ENCODE measurements at places on chromosomes 12 and 14.
A peak's percentile ranks its signal among the peaks of the same experiment; 100 is the strongest.

- no peak for DNase-seq
These were observed 702.8 kb downstream of the VRK1 start for GRCh38 chr14:97499790-97500481.

- no peak for DNase-seq
These were observed 12.1 kb upstream of the KRT77 start for GRCh38 chr12:52715416-52715815.

DNA sequence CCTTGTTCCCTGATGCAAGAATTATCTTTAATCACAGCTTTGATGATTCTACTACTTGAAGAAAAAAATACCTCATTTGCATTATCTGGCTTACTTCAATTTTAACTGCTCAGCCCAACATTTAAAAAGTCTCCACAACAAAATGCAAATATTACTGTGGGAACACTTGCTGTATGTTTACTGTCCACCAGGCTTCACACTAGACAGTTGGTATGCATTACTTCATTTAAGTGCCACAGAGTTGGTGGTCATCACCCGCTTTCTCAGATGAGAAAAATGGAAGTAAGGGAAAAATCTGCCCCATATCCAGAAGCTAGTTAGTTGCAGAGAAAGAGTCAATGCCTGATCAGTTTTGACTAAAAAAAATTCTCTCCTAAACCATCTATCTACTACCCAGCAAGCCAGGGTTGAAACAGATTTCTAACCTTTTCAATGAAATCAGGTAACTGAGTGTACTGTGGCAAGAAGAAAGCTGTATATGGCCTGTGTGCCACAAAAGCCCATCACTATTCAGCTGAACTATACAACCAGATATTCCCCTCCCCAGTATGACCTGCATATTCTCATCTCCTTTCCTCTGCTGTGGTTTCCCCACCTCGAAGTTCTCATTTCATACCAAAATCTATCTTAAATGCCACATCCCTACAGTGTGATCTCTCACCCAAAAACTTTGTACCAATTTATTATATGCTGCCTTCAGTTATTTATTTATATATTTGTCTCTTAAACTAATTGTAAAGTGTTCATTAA lies 90.3 kb downstream of the ATP2B1 start:
- DNase-seq, result no peak

DNA sequence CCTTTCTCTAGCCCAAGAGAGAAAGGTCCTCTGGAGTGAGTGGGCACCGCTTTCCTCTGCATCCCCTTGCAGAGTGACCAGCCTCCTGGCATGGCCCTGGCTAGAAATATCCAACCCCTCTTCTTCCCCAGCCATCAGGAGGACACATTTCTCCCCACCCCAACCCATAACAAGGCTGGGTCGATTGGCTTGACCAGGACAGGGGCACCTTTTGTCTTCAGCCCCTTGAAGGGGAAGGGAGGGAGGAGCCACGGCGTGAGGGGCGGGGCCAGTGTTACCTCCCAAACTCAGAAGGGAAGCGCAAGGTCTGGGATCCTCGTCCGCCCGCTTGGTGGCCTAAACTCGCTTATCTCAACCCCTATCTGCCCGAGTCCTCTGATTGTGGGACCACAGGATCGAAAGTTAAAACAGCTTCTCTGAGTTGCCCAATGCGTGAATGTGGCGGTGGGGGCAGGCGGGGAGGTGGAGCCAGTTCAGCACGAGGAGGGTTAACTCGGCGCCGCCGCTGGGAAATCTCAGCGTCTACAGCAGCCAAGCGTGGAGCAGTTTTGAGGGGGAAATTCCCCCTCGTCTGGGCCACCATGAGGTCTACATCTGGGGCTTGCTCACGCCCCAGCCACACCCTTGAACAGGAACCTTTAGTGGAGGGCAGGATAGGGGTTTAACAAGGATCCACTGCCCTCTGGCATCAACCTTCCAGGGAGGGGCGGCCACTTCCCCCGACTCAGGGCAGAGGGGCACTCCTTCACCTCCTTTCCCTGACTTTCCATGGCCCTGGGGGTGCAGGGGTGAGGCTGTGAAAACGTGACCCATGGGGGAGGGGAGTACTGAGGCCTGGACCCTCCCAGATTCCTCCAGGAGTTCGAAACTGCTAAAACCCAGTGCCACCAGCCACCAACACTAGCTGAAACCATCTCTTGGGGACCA lies 795 bp downstream of the STAT6 start:
- peak; percentile 54 for DNase-seq

GRCh38 chr14:33726685-33727084 lies 224.2 kb downstream of the EGLN3 start:
- no peak for DNase-seq

- DNase-seq, result no peak
These were observed 22.5 kb upstream of the PTGDR start for GRCh38 chr14:52244997-52245396.

DNA sequence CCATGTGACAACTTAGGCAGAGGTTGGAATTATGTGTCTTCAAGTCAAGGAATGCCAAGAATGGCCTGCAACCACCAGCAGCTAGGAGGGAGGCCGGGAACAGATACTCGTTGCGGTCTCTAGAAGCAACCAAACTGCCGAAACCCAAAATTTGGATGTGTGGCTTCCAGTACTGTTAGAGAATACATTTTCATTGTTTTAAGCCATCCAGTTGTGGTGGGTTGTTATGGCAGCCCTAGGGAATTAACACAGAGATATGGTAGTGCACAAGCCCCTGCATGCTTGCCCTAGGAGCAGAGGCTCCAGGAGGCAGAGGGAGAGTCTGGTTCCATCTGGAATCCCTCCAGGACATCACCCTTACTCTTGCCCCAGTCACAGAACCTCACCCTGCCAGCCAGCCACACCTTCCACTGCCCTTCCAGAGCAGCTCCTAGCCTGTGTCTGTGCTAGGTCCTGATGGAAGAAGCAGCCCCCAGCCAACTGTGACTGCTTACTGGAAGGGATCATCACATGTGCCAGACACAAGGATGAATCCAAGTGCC lies 19.5 kb downstream of the PITPNM2 start:
- DNase-seq, result no peak

DNA sequence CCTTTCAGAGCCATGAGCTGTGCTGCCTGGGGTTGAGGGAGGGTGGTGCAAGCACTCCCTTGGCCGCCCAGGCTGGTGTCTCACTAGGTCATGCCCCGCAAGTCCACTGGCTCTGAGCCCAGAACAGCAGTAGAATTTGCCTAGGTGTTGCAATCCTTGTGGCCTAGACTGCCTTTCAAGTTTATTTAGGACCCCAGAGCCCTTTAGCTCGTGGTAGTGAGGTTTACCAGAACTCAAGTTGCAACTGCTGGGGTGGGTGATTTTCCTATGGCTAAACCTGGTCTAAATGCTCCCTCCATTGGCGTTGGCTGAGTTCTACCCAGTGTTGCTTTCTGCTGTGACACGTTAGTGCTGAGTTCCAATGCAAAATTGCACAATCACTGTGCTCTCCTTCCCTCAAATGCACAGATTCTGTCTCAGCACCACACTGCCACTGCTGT lies 287.2 kb downstream of the BCAT1 start:
- no peak for DNase-seq

DNA sequence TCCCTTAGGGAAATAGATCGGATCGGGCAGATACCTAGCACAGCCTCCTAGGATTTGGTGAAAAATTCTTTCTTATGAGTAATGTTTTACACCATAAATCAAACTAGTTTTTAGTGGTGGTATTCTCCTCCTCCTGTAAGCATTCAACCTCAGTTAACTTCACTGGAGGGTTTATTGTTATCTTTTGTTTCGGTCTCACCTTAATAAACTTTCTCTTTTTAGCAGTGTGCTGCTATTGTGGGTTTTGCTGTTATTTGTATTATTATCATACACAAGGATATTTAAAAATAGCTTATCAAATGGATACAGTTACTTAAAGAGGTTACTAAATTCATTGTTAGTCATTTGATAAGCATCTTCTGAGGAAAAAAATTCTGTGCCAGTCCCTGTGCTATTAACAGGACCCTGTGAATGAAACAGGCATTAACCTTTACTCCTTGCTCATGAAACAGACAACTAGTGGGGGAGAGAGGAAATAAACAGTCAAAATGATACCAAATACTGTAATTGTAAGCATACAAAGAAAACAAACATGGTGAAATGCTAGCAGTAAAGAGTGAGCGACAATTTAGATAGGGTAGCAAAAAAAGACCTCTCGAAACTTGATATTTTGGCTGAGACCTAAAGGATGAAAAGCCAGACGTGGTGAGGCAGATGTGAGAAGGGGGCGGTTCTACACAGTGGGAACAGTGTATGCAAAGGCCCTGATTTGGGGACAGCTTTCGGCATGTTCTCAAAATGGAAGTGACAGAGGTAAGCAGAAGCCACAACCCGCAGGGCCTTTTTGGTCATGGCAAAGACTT lies 178.7 kb upstream of the SOX5 start:
- no peak for DNase-seq

GRCh38 chr12:127781336-127781735 lies 485.6 kb upstream of the TMEM132C start:
- DNase-seq, result no peak

GRCh38 chr12:81094718-81095360 lies 17.0 kb downstream of the ACSS3 start:
- no peak for DNase-seq

DNA sequence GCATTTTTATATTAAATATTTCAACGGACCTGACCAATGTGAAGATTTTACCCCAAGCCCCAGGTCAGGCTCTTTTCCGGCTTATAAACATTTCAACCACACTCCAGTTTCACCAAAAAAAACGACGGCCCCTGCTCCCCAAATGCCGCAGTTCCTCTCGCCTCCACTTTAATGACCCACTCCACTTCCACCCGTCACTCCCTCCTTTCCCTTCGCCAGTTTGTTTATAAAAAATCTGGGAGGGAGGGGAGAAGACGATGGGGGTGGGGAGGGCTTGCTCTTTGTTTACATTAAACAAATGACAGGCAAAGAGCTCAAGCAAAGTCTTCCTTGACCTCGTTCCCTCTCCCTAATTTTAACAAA lies 5.4 kb downstream of the SIX6 start:
- DNase-seq, result no peak

- DNase-seq, result peak; percentile 26
These were observed 3.2 kb downstream of the PRPH start for GRCh38 chr12:49298160-49298559.

DNA sequence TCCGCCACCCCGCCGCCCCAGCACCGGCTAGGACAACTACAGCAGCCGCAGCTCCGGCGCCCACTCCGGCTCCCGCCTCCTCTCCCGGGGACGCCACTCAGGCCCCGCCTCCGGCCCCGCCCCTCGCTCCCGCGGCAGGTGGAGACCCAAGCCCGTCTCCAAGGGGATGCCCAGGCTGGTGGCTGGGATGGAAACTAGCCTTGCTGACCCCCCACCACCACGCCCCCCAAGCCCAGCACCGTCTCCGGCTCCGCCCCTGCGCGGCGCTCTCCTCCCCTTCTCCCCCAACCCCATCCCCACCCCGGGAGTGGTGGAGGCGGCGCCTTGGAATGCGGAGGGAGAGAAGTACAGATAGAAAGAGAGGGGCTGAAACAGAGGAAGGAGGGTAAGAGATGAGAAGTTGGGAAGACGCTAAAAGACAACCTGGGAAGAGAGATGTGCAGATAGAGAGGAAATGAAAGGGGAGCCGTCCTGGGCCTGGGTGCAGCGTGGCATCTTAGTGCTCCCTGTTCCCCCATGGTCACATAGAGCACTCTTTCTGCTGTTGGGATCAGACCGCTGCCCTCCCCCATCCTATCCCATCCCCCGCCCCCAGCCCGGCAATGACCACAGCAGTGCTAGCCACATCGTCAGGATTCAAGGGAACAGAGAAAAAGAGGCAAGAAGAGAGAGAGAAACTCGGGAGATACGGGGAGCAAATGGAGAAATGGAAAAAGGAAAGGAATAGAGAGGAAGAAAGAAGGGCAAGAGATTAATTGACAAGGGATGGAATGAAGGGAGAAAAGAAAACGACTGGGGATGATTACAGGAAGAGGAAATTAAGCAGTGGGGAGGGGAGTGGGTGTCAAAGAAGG lies at the start of gene ITGA7:
Gene ITGA7 (minus strand): TSS at position 64 of the 854 bp plus-strand sequence. CDS start 222 bp downstream, outside the sequence.
- no peak for DNase-seq

DNA sequence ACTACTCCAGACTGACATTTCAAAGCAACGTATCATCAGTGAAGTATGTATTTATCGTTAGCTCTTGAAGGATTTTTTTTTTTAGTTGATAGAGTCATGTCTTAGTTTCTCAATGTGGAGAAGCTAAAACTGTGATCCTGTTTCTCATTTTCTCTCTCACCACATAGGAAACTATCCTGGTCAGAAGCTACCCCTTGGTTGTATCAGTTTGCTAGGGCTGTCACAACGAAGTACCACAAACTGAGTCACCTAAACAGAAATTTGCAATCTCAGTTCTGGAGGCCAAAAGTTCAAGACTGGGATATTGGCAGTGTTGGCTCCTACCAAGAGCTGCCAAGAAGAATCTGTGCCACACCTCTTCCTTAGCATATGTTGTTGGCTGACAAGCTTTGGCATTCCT lies 369.1 kb downstream of the RGS6 start:
- no peak for DNase-seq

GRCh38 chr12:27183342-27183741 lies 60.7 kb upstream of the STK38L start:
- DNase-seq, result no peak

GRCh38 chr14:75433631-75434071 lies 5.8 kb downstream of the JDP2 start:
- no peak for DNase-seq

DNA sequence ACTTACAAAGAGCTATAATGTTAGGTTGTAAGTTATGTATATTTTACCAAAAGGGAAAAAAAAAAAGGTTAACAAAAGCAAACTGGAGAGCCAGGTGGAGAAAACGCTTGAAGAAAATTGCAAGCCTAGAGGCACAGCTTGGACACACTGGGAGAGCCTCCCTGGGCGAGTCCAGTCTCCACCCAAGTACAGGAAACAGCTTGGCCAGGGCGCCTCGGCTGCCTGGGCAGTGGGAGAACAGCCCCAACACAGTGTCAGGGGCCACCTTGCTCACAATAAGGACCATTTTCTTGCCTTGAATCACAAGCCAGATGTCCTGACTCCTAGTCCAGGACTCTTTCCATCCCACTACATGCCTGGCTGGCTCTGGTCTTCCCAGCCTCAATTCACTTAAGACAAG lies 33.3 kb downstream of the TTC7B start:
- no peak for DNase-seq

GRCh38 chr14:54435500-54435981 lies 5.6 kb downstream of the CNIH1 start:
- peak; percentile 74 for DNase-seq

DNA sequence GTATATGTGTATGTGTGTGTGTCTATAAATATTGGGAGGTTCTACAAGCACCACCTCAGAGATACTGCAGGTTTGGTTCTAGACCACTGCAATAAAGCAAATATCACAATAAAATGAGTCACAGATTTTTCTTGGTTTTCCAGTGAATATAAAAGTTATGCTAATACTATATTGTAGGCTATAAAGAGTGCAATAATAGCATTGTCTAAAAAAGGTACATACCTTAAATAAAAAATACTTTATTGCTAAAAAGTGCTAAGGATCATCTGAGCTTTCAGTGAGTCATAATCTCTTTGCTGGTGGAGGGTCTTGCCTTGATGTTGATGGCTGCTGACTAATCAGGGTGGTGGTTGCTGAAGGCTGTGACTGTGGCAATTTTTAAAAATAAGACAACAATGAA lies 111.1 kb downstream of the VEZT start:
- no peak for DNase-seq

- peak; percentile 85 for DNase-seq
These were observed 29.7 kb downstream of the CLEC1A start for GRCh38 chr12:10069099-10069498.
